ENCODE measurements at places on chromosomes 7 and 10.

DNA sequence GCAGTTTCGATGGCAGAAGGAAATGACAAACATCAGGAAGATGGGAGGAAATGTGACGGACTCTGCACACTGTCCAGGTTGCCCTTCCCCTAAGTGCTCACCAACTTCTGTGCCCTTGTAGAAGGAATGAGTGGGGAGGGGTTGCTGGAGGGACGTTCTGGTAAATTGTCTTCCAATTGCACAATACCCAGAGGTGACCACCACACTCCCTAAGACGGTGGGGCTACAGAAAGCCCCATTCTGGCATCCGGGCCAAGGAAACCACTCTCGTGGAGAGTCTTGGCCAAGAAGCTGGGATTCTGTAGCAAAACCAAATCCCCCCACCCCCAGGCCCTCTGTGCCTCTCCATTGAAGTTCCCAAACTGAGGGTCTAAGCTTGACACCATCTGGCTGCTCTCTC lies 37.1 kb downstream of the ZMIZ1 start:
- DNase-seq, result no peak

- DNase-seq, result no peak
These were observed 446.2 kb upstream of the MGMT start for GRCh38 chr10:129020651-129021330.

DNA sequence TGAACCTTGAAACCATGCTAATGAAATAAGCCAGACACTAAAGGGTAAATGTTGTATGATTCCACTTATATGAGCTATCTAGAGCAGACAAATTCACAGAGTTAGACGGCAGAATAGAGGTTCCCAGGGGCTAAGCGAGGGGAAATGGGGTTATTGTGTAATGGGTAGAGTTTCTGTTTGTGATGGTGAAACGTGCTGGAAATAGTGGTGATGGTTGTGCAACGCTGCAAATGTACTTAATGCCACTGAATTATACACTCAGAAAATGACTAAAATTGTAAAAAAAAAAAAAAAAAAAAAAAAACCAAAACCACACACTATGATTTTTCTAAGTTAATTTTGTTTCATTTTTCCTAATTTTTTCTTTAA lies 30.0 kb downstream of the SFXN4 start:
- DNase-seq, result no peak

GRCh38 chr10:23540401-23541030 lies 101.6 kb downstream of the OTUD1 start:
- DNase-seq, result no peak

GRCh38 chr10:76839276-76839675 lies 798.3 kb downstream of the KCNMA1 start:
- DNase-seq, result no peak

GRCh38 chr7:7969306-7970236 lies 975 bp downstream of the GLCCI1 start:
- DNase-seq, result peak; percentile 36

DNA sequence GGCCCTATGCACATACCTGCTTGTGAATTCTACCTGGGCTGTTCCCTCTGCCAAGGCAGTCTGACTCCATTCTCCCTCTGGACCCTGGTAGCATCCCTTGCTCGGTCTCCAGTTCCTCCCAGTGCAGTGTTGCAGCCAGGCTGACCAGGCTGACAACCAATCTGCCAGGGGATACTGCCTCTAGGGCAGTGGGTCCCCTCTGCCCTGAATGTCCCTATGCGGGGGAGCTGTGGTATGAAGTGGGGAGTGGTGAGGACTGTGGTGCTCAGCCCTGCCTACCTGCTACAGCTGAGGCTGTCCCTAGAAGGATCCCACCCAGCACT lies 48.0 kb upstream of the CAMK2B start:
- no peak for DNase-seq

GRCh38 chr7:2171855-2172254 lies 60.9 kb downstream of the MAD1L1 start:
- DNase-seq, result no peak

GRCh38 chr10:98292971-98293370 lies 25.0 kb upstream of the LOXL4 start:
- no peak for DNase-seq

DNA sequence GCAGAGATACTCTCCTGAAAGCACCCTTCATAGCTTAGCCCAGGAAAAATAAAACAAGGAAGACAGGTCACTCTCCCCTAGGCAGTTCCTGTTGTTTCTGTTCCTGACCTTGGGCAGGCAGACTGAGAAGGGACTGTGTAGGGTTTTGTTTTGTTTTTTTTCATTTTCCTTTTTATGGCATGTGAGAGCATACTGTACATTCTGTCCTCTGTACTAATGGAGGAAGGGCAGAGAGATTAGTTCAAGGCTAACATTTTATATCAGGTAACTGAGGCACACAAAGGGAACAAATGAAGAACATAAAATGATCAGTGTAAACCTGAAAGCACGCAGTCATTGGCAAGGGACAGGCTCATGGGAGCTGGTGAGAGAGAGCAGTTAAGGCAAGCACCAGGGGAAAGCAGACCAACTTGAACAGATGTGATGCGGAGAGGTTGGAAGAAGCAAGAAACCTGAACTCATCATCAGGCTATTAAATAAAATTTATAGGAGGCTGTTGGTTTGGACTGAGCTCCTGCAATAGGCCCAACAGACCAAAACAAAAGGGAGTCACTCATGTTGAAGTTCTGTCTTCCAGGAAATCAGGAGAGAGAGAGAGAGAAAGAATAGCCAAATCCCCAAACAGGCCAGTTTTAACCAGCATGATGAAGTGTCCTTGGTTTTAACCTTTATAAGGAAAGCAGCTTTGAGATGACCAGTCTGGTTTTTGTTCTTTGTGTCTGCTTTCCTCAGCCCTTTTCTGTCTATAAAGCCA lies 34.1 kb upstream of the PDCD4 start:
- DNase-seq, result no peak

DNA sequence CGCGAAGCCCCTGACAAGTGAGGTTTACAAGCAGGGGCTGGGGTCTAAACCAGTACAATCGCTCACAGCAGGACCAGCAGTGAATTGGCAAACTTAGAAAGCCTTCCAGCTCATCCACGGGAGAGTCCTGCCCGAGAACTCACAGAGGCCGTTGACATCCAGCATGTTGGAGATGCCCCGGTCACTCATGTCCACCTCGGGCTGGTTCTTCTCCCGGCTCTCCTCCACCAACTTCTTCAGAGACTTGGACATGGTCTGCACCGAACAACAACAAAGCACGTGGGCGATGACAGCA lies 447 bp downstream of the RSU1 start:
- DNase-seq, result no peak

- no peak for DNase-seq
These were observed 102.0 kb downstream of the STRA8 start for GRCh38 chr7:135335628-135336139.

DNA sequence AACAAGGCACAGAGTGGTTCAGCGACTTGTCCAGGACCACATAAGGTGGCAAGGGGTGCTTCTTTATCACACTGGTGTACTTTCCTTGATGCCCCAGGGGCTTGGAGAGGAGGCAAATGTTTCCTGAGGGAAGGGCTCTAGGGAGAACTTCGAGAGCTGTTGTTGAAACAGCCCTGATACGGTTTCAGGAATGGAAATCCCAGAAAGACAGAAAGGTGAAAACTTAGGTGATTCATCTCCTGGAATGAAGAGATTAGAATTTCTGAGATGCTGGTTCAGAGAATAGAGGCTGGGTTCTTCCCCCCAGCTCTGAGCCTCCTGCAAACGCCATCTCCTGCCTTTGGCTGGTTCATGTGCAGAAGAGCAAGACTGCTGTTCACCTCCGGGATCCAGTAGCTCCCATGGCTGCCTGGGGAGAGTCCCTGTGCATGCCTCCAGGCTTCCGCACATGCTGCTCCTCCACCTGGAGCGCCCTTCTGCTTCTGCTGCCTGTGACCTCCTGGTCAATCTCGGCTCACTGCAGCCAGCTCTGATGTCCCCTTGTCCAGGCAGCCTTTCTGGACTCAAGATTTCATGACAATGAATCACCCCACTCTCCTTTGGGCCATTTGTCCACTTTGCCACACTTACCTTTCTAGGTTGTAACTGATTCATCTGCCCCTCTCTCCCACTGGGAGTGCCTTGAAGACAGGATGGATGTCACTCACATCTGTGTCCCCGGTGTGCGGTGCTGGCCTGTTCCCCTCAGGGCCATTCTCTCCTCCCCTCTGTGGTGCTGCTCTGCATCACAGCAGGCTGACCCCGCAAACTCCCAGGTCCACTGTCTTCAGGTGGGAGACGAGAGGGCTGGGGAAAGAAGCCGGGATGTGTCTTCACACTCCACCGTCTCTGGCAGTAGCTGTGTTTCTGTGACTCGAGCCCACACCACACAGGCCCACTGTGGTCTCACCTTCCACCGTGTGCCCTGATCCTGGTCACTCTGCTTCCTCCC lies 3.6 kb upstream of the CDH23 start:
- DNase-seq, result no peak

DNA sequence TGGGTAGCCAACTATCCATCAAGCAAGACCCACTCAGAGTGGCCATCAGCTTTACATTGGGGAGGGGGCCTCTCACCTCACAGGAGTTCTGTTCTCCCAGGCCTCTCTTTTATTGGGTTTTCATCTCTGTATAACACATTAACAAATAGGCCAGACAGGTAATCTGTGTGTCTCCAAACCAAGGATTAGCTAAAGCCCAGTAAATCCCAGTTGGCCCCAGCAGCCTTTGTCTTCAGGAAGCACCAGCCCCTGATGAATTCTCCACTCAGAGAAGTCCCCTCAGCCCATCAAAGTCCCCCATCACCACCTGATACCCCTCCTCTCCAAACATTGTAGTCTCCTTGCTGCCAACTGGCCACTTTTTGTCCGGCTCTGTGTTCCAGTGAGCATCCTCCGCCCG lies 16.9 kb upstream of the SLF2 start:
- DNase-seq, result no peak

GRCh38 chr10:659688-660141 lies 29.8 kb downstream of the DIP2C start:
- no peak for DNase-seq

DNA sequence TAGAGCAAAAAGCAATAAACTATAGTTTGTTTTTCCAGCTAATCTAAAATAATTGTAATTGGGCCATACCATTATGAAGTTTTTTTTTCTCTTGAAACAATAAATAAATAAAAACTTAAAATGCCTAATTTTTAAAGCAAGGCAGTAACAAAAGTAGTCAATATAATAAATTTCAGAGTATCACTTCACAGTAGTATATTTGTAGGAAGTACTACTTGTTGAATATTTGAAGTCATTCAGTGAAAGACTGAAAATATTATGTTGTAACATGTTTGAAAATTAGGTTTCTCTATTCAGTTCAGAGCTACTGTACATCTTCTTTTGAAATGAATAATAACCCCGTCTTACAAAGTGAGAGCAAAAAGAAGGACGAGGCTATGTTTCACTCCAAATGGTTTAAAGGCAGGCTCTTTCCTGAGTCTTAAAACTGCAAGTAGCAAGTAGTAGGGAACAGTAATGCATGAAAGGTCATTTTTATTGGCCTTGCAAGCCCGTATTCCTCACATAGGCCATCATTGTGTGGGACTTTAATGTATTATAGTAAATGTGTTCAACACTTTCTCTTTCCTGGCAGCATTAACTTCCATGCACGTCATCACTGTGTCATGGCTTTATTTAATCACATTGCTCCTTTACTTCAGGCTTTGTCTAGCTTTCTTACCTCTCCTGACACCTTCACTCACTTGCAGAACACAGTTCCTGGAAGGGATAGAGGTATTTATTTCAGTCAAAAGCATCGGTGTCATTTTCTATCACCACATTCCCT lies 141.4 kb downstream of the VTI1A start:
- DNase-seq, result no peak

GRCh38 chr10:71878327-71879034 lies 27.4 kb upstream of the PSAP start:
- peak; percentile 10 for DNase-seq

DNA sequence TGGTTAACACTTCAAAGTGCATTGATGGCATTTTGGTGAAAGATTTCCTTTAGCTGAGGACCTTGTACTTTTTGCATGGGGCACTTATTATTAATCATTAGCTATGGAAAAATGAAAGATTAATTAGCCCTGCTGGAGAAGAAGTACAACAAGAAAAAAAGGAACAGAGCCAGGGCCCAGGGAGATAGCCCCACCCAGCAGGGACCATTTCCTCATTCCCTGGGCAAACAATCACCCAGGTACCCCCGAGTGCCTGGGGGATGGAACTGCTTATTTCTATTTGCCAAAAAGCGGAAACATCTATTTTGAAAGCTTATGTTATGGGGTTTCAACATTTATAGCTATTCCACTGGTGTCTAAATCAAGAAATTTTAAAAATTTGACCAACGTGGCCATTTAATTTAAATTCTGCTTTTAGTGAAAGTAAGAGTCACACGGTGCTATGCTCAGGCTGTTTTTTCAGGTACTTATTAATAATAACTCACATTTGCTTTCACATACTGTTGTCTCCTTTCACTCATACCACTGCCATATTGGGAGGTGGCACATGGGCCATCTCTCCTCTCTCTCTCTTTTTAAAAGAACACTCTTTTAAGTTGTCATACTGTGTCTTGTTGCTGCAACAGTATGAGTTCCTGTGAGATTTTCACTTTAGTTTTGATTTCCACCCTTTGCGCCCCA lies 143.6 kb upstream of the KIF5B start:
- DNase-seq, result no peak

Data from activated CD4-positive, CD25-positive, alpha-beta regulatory T cell (primary cell).